ENCODE measurements at places on chromosomes 1 and 21. TPM values are rescaled to one million over a fixed set of nuclear protein-coding genes. Genes with fewer than 3 reads are reported as not detected.
A peak's percentile ranks its signal among the peaks of the same experiment; 100 is the strongest.

DNA sequence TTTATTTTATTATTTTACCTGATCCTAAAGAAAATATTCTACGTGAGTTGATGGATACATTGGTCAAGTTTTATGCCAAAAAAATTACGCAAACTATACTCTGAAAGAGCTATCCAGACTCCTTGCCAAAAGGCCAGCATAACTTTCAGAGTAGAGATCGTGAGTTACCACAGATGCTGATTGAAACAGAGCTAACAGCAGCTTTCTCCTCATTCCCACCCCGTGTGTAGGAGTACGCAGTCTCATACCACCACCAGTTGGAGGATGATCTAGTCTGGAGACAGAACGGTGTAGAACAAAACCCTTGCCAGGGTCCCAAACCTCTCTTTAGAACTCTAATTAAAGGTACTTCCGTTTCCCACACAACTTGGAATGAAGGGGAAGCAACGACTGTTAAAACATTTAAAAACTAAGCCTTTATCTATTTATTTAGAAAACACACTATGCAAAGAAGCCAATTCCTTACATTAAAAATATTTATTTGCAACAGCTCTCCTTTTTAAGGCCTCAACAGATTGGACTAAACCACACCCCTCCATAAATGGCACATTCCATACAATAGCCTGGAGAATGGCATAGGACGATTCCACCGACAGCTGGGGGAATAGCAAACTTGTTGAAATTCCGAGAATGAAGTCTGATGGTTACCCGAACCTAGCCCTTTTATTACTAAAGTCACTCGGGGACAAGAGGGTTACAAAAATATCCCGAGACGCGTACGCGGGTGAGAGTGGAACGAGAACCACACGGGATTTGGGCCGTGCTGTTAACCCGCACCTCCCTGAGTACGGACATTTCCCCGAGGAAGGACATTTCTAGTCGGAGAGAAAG is 1.4 kb downstream of the NUCKS1 start:
- peak; percentile 56 for DNase-seq

The KCNH1 gene
- total RNA-seq: 2.0 TPM

DNA sequence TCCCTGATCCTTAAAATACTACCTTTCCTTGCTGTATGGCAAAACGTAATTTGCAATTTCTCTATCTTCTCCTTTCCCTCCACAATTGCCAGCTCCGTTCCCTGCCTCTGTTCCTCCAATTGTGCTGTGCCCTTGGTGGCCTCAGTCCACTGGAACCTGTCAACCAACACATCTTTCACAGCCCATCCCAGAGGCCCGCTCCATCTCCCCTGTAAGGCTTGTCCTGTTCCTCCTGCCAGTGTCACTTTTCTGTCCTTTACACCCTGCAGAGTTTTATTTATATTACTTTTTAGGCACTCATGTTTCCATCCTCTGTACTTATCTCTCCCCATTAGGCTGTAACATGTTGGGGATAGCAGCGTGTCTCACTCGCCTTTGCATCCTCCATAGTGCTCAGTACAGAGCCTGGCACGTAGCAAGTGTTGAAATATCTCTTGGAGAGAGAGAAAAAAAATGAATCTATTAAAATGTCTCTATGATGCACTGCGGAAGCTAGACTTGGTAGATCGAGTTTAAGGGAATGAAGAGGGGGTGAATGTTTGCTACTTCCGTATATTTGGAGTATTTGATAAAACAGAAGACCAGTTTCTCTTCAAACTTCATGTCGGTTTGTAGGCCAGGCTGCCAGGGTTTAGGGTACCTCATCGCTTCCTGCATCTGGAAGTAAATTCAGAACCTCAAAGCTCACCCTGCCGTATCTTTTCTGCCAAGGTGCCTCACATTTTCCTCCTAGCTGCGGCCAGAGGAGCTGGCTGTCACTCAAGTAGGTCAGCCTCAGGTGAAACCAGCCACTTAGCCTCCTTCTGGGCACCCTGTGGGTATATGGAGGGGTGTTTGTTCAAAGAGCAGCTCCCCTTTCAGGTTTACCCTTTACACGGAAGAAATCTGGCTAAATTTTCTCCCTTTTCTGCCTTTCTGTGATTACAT is 303.8 kb downstream of the TM2D1 start:
- DNase-seq: no peak

GRCh38 chr1:230232371-230232771 is 165.3 kb downstream of the GALNT2 start:
- DNase-seq: no peak

The OR2L3 gene
- not detected for total RNA-seq

The AMY1A gene
- total RNA-seq: not detected

DNA sequence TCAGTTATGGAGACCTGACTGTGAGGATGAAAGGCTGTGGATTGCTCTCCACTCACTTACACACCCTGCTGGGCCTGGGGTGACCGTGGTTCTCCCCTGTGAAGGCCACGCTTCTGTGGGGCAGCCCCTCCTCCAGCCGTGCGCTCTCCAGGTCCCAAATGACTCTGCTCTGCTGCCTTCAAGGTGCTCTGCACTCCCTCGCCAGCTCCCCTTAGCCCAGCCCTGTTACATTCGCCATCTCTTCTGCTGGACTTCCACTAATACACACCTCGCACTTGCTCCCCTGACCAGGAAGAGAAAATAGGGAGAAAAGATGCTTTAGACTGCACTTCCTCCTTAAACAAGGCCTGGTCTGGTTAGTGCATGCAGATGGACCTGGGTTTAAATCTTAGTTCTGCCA is 24.6 kb downstream of the OPTC start:
- no peak for DNase-seq

DNA sequence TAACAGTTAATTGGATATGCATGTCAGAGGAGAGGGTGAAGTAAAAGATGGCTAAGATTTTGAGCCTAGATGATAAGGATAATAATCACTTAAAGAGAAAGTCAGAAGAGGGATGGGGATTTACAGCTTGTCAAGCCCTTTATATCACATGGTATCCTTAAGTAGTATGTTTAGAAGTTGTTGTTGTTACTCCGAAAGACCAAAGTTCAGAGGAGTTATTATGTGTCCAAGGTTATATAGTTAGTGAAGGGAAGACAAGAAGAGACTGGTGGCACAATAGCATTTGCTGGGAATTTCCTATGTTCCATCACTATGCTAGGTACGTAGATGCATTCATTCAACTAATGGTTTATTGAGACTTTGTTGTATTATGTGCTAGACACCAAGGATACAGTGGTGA is 30.8 kb upstream of the AGO1 start:
- no peak for DNase-seq

DNA sequence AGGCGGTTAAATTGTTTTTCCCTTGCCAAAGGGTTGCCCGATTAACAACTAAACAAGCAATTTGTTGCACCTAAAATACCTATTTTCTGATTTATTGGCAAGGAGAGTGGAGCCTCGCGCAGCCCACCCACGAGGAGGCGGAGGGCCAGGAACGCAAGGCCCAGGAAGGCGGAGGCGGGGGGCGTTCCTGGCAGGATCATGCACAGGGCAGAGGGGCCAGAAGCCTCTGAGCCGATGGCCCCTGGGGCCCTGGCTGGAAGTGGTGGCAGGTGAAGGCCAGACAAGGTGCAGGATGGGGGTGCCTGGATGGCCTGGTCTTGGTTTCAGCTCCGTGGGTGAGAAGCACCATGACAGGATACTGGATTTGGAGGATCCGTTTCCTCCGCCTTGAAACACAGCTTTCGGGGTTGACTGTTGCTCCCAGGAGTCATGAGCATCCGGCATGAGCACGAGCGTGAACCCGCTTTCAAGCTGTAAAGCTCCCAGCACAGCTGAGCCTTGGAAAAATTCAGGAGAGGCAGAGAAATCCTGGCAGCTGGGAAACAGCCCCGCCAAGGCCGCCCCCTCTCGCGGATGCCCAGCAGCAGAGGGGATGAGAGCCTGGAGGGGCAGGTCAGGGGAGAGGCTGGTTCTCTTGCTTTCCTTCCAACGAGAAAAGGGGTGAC is 35.0 kb downstream of the AJAP1 start:
- no peak for DNase-seq

DNA sequence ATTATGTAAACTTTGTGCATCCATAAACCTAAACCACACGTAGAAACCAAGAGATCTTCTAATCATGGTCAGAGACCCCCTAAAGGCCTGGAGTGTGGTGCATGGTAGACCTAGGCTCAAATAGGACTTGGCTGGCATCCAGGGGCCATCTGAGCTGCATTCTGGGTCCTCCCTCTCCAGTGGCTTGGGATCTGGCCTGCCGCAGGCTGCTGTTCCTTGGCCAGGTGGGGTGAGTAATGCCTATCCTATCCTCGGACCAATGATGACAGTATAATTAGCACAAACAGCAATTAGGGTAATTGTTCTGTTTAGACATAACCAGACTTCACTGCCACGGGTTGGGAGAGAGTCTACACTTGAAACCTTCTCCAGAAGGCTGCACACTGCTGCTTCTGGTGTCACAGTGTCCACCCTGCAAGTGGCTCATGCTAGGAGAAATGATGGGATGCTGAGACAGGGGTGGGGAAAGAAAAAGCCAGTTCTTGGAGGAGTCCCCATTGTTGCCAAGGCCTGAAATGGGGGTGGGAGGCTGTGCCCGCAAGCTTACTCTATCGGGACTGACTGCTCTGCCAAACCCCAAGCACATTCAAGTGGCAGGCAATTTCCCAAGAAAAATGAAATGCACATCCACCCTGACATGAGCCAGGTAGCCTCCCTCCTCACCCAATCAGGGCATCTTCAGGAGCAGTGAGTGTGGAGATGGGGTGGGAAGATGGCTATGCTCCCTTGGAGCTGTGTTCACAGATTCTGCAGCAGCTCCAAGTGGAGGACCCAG is 12.5 kb upstream of the PKP1 start:
- DNase-seq: no peak

- no peak for DNase-seq
Measured at GRCh38 chr1:109048335-109048734, 6.4 kb upstream of the WDR47 start.

The FLG2 gene
- total RNA-seq: not detected

DNA sequence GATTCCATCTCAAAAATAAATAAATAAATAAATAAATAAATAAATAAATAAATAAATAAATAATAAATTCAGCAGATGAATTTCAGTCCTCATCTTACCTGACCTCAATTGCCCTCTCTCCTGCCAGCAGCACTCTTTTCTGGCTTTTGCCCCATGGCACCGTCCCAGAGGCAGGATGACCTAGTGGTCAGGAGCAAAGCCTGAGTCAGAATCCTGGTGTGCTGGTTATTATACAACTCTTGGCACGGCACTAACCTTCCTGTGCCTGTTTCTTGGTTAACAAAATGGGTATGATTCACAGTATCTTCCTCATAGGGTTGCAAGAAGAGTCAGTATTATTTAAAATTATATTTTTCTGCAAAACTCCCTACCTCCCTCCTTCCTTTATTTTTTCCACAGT is 43.0 kb downstream of the NKAIN1 start:
- no peak for DNase-seq

The ESPN gene
- total RNA-seq: 0.58 TPM

DNA sequence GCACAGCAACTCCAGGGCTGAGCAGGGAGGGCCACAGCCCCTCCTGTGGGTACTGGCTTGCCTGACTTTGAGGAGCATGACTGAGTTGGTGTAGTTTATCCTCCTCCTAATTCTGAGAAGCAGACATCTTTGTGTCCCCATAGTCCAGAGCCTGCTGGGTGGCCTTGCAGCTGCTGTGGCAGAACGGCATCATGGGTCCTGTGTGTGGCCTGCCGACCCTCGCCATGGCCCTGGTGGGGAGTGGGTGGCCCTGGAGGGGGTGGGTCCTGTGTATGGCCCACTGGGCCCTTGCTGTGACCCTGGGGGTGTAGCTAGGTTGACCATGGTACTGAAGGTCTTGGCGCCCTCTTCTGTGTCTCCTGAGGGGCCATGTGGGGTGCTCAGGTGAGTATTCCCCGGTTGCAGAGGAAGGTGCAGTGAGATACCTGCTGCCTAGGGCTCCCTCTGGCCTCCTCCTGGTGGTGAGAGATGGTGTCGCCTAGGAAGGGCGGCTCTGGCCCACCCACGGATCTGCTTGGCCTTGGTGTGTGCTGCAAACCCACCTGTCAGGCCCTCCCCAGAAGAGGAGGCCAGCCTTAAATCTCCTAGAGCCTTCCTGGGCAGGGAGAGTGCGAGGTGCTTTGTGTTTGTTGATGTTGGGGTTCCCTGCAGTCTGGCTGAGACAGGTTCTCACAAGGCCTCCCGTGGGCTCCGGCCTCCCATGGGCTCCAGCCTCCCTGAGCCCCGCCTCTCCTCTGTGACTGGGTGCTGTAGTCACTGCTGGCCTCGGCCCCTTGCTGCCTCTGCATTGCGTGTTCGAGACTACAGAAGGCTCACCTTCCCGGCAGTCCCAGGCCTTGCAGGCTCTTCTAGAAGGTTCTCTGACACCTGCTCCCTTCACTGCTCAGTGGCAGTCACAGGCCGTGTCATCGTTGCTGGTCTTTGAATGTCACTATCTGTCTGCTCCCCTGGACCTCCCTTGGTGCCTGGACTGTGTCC is 7.8 kb downstream of the SNAP47 start:
- no peak for DNase-seq

The SPRR2D gene
- not detected for total RNA-seq

GRCh38 chr1:41442697-41443251 is 41.7 kb downstream of the EDN2 start:
- DNase-seq: peak; percentile 47

GRCh38 chr1:28213315-28213714 is 19.5 kb downstream of the DNAJC8 start:
- DNase-seq: no peak

The SLC44A3 gene
- 11.8 TPM for total RNA-seq

The ACTL8 gene
- total RNA-seq: not detected

GRCh38 chr1:172790245-172790644 is 131.3 kb downstream of the FASLG start:
- DNase-seq: no peak

GRCh38 chr1:39566441-39567137 is 10.0 kb downstream of the PABPC4 start:
- DNase-seq: no peak

DNA sequence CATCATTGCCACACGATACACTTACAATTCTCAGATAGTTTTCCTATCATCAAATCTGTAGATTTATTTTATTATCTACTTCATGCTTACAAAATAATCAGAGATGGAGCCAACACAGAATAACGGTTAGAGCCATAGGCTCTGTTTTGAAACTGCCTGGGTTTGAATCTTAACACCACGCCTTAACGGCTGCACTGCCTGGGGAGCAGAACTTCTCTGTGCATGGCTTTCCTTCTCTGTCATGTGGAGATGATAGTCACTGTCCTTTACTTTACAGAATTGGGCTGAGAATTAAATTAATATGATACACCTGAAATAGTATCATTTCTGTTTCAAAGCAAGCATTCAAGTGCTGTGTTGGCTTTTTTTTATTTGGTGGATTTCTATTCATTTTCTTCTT is 177.8 kb downstream of the HMCN1 start:
- DNase-seq: no peak

The CR1L gene
- total RNA-seq: 1.7 TPM

DNA sequence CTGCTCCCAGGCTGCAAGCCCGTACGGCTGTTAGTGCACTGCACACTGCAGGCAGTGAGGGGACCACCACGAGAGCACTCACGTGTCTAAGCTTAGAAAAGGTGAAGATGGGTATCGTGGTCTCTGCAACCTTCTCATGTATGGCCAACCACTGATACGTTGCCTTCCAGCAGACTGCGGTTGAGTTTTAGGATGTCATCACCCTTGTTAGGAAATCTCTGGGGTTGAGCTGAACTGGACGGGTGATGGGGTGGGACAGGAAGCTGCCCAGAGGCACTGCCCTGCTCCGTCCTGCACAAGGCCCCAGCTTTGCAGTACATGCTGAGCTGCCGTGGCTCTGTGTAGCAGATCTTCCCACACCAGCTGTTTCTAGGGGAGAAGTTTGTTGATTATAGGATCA is 43.3 kb downstream of the FAAP20 start:
- DNase-seq: no peak

Measured in urinary bladder (tissue), 4 donors.